Smooth muscle cell of trachea (primary cell): ENCODE measurements at places on chromosomes 6 and 20. TPM values are rescaled to one million over a fixed set of nuclear protein-coding genes. Genes with fewer than 3 reads are reported as not detected.

The LY6G6C gene
- total RNA-seq = not detected in 2 replicates

The THBS2 gene
- 141 and 254 TPM in 2 replicates for total RNA-seq

The PREX1 gene
- 16.9 and 34.9 TPM in 2 replicates for total RNA-seq

The PRDM1 gene
- total RNA-seq = 2.8 and 5.2 TPM in 2 replicates

The HLA-DRB5 gene
- total RNA-seq = 0.15 TPM in 1 of 2 replicates, not detected in the other

The MEP1A gene
- total RNA-seq = not detected in 2 replicates

The LPIN3 gene
- 5.4 and 9.9 TPM in 2 replicates for total RNA-seq
